ENCODE measurements at places on chromosomes 4 and X.

DNA sequence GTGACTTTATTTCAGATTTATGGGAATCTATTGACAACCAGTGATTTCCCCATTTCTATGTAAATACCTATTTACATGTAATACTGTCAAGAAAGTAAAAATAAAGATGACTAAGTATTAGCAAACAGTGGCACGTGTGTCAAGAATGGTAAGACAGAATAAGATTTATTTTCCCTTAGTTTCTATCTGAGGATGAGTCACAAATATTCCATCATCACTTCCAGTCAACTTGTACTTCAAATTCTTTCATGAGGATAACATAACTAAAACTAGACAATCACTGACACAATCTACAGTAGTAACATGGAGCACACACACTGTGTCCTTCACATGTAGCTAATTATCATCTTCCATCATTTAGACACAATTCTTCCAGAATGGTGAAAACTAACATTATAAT is 625.3 kb upstream of the PCDH7 start:
- no peak for DNase-seq

DNA sequence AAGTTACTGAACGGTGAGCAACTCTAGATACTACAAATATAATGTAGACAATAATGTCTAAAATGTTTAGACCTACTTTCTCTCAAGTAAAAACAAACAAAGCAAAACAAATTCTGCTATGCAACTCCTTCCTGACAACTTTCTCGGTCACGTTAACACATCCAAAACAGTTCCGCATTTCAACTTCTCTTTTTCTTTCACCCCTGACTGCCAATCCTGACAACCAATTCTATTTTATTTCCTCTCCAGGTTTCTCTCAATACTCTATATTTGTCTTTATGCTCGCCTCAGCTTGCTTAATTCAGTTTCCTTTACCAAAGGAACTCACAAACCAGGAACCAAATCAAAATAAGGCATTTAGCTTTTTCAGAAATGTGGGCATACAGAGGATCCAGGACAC is 513.0 kb downstream of the FSTL5 start:
- no peak for DNase-seq

- DNase-seq: no peak
Measured at GRCh38 chr4:173746424-173746823, 216.4 kb upstream of the HAND2 start.

GRCh38 chr4:8067274-8067936 is 91.2 kb downstream of the ABLIM2 start:
- DNase-seq: no peak

DNA sequence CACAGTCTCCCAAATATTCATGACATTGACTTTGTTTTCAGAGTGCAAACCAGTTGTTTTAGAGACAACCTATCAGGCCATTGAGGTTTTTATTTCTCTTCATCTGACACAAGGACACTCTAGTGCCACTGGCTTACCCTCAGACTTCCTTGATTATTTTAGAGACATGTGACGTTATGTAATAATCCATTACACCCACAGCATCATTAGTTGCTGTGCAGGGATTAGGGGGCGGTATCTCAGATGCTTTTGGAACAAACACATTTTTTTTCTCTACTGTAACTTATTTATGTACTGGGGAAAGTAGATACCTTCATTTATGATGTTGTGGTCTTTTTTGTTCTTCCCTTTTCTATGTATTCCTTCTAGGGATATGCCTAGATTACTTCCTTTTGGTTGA is 2293.1 kb downstream of the PCDH7 start:
- DNase-seq: no peak

DNA sequence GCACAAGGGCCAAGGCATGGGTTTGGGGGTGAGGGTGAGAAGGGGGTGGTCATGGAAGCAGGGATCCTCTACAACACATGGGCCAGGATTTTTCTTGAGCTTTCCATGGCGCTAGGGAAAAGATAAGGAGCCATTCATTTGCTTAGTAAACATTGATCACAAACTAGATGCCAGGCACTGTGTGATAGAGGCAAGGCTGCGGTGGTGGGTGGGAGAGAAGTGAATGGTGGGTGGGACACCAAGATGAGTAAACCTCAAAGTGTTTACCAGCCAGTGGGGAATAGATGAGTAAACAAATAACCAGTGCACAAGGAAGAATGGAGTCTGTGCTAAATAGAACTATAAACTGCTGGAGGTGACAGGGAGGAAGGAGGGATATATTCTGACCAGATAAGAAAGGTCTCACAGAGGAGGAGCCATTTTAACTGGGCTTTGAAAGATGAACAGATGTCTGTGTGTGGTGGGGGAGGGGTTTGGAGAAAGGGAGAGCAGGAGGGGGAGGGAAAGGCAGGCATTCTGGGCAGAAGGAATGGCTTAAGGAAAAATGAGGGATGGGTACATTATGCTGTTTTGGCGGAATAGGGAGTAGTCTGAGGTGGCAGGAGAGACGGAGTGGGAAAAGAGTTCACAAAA is 48.0 kb upstream of the LAS1L start:
- DNase-seq: no peak

DNA sequence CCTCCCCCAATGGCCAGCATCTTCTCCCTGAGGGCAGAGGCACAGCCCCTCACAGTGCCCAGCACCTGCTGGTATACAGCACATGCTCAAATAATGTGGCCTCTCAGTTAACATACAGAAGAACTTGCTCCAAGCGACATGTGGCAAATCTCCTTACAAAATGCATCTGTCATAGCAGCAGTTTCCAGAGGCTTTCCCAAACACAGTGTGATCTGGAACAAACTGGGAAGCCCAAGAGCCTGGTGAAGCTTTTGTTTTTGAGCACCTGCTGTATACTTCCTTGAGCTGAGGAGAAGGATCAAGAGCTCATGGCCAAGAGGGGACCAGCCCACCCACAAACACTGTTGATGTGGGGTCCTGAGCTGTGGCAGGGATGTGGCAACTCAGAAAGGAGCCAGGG is 34.8 kb upstream of the HTRA3 start:
- no peak for DNase-seq

DNA sequence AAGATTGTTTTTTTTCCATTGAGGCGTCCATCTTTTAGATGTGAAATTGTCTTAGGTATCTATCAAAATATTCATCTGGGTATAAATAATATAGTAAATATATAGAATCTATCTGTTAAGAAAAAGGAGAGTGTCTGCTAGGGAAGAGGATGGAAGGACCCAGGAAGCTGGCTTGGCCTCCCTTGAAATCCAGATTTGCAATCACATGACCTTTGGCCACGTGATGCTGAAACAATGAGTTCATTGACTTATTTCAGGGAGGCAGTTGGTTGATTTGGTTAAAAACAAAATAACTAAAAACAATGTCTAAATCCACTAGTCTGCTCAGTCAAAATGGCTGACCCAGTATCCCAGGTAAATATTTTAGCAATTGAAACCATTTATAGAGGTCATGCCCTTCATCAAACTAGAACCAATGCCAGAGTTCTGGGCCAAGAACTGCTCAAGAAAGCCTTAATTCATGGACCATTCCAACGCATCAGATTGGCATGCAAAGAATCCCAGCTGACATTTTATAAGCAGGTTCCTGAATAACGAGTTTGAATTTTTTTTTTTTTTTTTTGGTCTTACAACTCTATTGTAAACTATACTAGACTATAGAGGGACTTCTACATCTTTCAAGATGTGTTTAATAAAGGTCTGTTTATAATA is 172.7 kb downstream of the MID1 start:
- DNase-seq: no peak

DNA sequence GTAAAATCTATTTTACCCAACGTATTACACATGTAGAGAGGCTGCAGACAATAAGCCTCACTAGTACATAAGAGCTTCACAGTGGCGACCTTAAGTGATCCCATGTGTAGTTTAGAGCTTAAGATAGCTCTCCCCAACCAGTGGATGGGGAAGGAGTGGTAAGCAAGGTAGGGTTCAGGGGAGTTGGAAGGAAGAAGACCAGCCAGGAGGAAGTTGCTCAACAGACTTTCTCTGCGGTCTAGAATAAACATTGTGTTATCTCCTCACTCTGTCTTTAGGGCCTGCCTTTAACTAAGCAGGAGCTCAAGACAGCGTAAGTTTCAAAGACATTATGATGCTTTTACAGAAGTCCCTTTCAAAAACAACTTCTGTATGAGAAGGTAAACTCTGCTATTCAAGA is 16.8 kb downstream of the MEPE start:
- DNase-seq: no peak

DNA sequence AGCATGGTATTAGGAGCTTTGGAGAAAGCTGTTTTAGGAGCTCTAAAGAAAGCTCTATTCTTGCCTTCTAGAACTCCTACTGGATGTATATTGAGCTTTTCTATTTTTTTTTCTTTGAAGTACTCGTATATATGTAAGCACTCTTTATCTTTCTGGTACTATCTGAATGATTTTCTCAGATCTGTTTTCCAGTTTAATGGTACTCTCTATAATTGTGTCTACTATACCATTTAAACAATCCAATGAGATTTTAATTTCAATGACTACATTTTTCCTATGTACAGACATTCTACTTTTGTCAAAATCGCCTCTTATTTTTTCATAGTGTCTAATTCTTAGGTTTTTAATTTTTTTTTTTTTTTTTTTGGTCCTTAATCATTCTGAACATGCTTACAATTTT is 328.1 kb downstream of the DCTD start:
- DNase-seq: no peak

DNA sequence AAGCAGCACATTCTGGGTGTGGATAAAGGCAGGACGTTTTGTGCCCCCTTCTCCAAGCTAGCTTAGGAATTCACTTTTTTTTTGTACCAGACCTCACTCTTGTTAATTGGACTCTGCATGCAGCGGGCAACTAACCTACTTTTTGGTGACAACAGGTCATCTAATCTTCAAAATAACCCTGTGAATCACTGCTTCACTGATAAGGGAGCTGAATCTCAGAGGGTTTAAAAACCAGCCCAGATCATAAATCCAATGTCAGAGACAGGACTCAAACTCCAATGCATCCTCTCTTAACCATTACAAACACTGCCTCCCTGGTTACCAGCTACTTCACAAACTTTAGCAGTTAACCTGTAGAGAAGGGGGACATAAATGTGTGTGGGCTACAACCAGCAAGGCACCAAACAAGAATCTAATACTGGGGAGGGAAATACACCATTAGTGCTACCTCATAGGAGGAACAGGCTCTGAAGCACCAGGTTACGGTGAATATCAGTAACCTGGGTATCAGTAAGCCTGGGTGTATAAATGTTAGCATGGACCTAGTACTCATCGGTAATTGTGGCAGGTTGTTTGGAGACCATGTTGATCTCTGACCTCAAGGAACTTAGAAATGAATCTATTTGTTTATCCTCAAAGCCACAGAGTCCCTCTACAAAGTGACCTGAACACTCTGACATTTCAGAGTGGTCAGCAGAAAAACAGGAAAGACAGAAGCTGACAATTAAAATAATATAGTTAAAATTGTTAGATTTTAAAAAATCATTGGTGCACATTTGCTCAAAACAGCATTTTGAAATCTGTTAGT is 2.6 kb downstream of the TIFA start:
- DNase-seq: no peak

- DNase-seq: no peak
Measured at GRCh38 chrX:13110433-13111324, 66.3 kb upstream of the FAM9C start.

DNA sequence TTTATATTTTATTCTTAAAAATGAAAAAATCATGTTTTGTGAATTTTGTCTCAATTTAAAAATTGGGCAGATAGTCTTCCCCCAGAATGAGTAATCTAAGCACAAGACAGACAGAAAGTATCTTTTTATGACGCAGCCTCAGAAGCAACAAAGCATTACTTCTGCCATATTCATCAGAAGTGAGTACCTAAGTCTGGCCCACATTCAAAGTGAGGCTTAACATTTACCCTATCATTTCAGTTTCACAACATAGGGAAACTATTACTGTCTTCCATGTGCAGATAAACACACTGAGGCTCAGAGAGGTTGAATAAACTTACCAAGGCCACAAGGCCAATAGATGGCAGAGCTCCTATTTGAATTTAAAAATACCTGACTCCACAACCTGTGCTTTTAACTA is 4.4 kb upstream of the PRDX4 start:
- DNase-seq: no peak
